EH (cell line): ENCODE measurements at places on chromosomes 16 and 17.

- no peak for DNase-seq
Measured at GRCh38 chr16:67648764-67649407, 3.9 kb downstream of the CARMIL2 start.

DNA sequence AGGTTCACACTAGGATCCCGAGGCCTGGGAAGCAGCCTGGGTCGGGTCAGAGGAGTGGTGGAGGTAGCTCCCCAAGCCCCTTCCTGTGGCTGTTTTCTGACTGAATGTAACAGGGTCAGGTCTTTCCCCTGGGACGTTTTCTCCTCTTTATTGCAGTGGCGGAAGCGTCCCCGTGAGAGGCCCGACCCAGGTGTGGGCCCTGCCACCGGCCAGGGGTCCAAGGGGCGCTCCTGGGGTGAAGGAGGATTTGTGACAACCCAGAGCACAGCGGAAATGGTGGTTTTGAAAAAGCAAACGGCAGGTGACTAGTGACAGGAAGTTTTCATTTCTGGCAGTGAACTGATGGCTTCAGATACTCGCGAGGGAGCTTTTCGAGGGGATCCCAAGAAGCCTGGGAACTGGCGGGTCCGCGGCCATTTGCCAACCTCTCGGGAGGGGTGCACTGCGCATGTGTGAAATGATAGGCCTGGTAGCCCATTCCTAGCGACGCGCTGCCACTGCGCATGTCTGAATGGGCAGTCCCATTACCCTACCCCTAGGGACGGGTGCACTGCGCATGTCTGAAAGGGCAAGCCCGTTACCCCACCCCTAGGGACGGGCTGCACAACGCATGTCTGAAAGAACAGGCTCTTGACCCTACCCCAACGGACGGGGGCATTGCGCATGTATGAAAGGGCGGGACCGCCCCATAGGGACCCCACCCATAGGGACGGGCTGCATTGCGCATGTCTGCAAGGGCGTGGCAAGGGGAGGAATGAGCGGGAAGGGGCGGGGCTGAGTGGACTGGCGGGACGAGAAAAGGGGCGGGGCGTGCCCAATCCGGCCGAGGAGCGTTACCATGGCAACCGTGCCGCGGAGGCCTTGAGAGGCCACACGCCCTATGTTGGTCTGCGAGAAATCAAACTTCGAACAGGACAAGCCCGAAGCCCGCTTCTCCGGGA, 1747.9 kb downstream of the TP53TG3F start:
- no peak for DNase-seq

GRCh38 chr16:57893217-57893558, 77.7 kb downstream of the CNGB1 start:
- no peak for DNase-seq

- peak; percentile 75 for DNase-seq
Measured at GRCh38 chr17:31595076-31595475, 203.6 kb downstream of the RAB11FIP4 start.

DNA sequence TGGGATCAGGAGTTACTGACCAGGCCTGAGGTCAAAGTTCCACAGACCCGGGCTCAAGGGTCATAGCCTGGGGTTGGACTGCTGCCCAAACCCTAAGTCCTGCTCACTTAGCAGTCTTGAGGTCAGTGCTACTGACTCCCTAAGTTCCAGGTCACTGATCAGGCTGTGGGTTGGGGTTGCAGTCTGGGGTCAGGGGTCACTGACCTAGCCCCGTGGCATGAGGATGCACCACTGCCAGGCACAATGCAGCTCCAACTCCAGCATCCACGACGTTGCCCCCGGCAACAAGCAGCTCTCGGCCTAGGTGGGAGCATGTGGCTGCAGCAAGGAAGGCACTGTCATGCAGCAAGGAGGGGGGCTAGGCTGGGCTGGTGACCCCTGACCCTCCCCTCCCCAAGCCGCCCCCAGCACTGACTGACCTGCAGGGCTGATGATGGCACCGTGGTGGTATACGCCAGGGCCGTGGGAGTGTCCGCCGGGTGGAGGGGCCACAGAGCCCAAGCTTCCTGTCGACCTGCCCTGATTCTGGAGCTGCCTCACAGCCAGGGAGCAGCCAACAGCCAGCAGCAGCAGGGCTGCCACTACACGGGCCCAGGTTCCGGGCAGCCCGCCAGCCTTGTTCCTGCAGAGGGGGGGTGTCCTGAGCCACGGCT, 1.1 kb downstream of the GGT6 start:
- no peak for DNase-seq

DNA sequence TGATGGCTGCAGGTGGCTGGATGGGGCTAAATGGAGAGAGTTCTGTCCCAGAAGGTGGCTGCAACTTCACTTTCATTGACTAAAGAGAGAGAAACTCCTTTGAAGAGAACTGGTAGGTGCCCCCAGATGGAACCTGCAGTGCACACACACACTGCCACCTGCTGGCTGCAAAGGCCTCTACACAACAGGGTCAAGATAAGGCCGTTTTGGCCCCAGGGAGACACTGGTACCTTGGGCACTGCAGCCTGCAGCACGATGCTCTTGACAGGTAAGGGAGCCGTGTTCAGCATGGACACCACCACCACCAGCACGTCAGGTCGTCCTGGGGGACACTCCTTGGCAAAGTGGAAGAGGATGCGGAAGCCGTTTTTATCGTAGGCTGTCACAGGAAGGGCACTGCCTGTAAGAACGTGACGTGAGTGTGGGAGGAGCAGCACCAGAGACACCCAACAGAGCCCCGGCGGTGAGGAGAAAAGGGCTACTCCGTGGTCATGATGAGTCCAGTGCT, 22.7 kb downstream of the GGA3 start:
- peak; percentile 71 for DNase-seq

- DNase-seq: no peak
Measured at GRCh38 chr16:56303066-56303715, 111.9 kb downstream of the GNAO1 start.

GRCh38 chr16:87954361-87954760, 3.1 kb downstream of the BANP start:
- DNase-seq: no peak

DNA sequence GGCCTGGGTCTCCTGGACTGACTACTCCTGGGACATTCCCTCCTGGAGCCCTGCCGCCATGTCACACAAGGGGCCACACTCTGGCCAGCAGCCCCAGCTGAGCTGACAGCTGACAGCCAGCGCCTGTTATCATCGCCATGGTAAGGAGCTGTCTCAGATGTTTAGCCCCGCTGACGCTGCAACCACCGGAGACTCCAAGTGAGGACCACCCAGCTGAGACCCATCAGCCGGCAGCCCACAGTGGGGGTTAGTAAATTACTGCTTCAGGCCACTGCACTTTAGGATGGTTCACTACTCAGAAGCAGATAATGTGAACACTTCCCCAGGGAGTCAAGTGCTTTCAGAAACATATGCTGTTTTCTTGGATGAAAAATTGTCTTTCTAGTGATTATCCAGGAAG, 14.6 kb upstream of the SPHK1 start:
- DNase-seq: no peak

DNA sequence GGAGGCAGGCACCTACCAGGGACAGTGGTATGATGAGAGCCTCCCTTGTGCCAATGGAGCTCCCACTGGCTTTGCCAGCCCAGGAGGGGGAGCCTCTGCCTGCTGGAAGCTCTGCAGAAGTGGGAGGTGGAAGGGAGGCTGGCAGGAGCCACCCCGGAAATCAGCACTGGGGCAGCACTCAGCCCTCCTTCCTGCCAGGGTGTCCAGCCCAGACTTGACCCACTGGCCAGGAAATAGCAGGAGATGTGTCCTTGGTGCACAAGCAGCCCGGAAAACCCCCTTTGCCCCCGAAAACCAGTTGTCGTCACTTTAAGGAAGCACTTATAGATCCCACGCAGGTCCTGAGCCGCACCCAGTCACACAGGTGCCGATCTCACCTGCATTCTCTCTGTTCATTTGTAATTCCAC, 49.3 kb upstream of the CACNG4 start:
- DNase-seq: peak; percentile 44

- DNase-seq: no peak
Measured at GRCh38 chr16:4957420-4957719, 760 bp upstream of the SEC14L5 start.

DNA sequence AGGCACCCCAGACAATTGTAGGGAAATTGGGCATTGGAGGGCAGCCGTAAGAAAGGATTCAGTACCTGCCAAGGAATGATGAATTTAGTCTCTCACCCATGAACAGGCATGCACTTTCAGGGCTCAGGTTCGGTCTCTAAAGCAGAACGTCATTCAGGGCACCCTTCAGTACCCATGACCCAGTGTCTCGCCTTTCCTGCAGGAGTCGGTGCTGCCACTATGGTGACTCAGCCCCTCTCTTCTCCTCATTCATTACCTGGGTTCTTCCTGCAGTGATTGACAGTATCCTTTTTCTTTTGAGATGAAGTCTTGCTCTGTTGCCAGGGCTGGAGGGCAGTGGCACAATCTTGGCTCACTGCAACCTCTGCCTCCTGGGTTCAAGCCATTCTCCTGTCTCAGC, 8.4 kb downstream of the SOST start:
- DNase-seq: no peak

- DNase-seq: no peak
Measured at GRCh38 chr17:37789771-37790541, 45.1 kb upstream of the HNF1B start.

GRCh38 chr17:2412561-2413021, 11.7 kb upstream of the MNT start:
- DNase-seq: peak; percentile 62

GRCh38 chr16:22948603-22949368, 134.8 kb downstream of the HS3ST2 start:
- peak; percentile 60 for DNase-seq

DNA sequence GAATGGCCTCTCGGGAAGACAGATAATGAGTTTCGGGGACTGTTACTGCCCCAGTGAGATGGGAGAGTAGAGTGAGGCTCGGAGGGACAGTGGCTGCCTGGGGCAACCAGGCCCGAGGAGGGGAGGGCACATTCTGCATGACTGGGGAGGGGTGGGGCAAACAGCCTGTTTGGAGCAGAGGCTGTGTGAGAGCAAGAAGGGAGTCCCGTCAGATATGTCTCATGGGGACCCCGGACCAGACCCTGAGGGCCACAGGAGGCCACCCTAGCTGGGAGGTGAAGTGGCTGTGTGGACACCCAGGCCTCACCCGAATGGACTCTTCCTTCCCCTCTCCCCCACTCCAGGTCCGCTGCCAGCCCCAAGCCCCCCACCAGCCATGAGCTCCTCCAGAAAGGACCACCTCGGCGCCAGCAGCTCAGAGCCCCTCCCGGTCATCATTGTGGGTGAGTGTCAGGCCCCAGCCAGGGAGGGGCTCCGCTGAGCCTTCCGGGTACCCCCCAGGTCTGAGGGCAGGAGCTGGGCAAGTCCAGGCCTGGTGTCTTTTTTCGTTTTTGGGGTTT, 4.3 kb downstream of the OSGIN1 start:
- no peak for DNase-seq
